CD4-positive, alpha-beta T cell (primary cell): ENCODE measurements at places on chromosomes 16 and 17.
A peak's percentile ranks its signal among the peaks of the same experiment; 100 is the strongest.

GRCh38 chr16:1899641-1900451, 18.4 kb downstream of the HS3ST6 start:
- no peak for DNase-seq

- no peak for DNase-seq
Observed at GRCh38 chr16:85530370-85530739, 82.8 kb upstream of the GSE1 start.

GRCh38 chr16:77896415-77897128, 108.2 kb downstream of the VAT1L start:
- DNase-seq, result no peak

- DNase-seq, result no peak
Observed at GRCh38 chr16:72464597-72465368, 292.8 kb upstream of the PMFBP1 start.

DNA sequence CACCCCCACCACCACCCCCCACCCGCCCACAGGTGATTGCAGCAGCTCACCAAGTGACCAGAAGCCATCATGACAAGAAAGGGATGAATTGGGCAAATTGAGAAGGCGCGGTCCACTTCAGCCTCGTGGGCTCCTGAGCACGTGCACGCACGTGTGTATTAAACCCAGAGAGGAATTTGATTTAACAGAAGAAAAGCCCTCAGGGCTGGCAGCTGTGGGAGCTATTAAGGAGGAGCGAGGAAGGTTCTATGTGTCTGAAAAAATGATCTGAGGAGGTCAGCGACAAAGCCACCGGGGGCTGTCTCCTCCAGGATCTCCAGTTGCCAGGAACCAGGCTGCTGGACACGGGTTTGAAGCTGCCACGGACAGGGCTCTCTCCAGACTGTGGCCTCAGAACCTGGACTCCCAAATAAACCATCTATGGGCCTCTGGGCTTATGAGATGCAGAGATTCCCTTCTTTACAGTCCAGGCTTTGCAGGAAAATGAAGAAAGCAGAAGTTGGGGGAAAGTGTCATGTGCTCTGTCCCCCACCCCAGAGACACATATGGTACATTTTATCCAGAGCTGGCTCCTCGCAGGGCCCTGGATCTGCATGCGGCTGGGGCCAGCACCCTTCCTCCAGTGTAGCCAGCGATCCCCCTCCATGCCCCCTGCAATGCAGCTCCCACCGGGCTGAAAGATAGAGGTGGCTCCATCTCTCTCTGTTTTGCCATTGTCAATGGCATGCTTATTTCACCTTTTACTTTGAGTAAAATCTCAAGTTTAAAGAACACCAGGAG, 219.7 kb upstream of the RPL38 start:
- no peak for DNase-seq

DNA sequence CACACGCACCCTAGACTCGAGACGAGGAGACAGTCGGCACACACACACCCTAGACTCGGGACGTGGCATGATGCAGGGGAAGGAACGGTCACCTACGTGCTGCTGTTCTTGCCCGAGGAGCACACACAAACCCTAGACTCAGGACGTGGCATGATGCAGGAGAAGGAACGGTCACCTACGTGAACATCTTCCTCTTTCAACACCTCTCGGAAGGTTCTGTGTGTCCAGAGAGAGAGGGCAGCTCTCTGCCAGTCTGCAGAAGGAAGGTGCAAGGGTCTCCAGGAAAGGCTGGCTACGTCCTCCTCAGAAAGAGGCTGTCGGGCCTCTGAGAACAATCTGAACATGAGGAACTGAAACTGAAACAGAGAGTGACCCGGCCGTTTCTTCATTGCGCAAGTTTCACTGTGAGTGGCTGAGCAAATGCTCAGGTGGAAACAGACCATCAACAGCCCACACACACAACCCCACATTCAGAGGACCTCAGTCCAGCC, 43.4 kb downstream of the ZNF276 start:
- no peak for DNase-seq

- no peak for DNase-seq
Observed at GRCh38 chr17:76640550-76641380, 2.8 kb downstream of the ST6GALNAC1 start.

DNA sequence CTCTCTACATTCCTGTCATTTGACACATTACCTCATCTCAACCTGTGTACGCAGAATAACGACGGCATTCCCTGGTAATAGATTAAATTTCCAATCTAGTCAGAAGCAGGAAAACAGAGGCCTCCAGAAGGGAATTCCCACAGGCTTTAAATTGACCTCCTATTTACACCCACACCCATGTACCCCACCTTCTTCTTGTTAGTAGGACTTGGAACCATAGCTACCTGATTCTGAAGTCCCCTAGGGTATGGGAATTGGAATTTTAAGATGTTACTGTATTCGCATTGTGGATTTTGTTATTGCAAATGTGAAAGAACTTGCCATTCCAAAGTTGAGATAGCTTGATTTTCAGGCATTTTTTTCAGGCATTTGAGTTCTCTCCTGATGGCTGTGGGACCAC, 377.5 kb upstream of the DYNLRB2 start:
- DNase-seq, result no peak

- DNase-seq, result peak; percentile 37
Observed at GRCh38 chr17:20234276-20234675, 225.1 kb downstream of the SPECC1 start.

- no peak for DNase-seq
Observed at GRCh38 chr16:67246756-67247191, 507 bp downstream of the FHOD1 start.

- no peak for DNase-seq
Observed at GRCh38 chr16:57966986-57967385, 3.9 kb downstream of the CNGB1 start.

- DNase-seq, result no peak
Observed at GRCh38 chr16:6482696-6483468, 849.8 kb upstream of the RBFOX1 start.

DNA sequence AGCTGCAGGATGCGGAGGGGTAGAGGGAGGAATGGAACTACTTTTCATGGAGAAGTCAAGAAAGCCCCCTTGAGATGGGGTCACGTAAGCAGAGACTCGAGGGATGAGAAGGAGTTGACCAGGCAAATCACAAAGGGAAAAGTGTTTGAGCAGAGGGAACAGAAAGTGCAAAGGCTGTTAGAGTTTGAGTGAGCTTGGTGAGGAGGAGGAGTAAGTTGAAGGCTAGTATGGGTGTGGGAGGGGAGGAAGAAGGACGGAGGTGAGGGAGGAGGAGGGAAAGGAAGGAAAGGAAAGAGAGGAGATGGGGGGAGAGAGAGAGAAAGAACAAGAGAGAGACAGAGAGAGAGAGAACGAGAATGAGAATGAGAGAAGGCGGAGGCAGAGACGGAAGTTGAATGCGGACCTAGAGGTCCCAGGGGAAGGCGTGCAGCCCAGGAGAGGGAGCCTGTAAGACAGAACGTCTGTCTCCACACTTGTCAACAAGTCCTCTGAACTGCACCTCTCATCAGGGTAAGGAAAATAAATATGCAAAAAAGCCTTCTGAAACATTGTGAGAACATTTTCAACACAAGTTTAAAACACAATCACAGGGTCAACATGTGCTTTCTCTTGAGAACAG, 279.8 kb upstream of the EEF2KMT start:
- DNase-seq, result no peak

- DNase-seq, result no peak
Observed at GRCh38 chr17:77358801-77359200, 218.0 kb downstream of the SEC14L1 start.

DNA sequence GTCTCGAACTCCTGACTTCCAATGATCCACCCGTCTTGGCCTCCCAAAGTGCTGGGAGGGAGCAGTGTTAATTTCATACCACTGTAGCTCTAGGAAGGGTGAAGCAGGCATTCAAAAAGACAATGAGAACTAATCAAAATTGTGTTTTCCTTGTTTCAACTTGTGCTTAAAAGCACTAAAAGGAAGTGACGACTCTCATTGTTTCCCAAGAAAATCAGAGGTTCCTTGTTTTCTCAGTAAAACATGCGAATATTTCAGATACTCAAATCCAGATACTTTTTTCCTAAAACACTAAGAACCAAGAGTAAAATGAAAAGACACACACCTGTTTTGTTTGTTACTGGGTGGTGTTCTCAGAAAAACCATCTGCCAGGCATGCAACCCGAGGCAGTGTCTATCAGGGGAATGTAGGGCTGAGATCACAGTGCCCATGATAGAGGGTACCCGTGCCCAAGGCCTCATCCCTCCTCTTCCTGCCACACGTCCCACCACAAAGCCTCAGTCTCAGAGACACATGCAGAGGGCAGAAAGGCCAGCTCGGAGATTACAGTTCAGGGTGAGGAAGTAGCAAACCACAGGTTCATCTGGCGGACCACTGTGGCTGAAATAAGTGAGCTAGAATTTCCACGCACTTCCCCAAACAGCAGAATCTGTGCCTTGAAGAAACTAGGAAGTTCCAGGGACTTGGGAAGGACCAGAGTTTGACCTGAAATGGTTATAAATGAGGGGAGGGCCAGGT, 33.7 kb downstream of the GINS3 start:
- DNase-seq, result no peak

- no peak for DNase-seq
Observed at GRCh38 chr17:13531721-13532120, 70.0 kb downstream of the HS3ST3A1 start.

GRCh38 chr17:9174779-9175574, 153.7 kb downstream of the NTN1 start:
- no peak for DNase-seq

GRCh38 chr17:54172096-54172984, 349.6 kb downstream of the KIF2B start:
- no peak for DNase-seq

- DNase-seq, result no peak
Observed at GRCh38 chr16:66656547-66656946, 40.0 kb downstream of the CMTM4 start.

DNA sequence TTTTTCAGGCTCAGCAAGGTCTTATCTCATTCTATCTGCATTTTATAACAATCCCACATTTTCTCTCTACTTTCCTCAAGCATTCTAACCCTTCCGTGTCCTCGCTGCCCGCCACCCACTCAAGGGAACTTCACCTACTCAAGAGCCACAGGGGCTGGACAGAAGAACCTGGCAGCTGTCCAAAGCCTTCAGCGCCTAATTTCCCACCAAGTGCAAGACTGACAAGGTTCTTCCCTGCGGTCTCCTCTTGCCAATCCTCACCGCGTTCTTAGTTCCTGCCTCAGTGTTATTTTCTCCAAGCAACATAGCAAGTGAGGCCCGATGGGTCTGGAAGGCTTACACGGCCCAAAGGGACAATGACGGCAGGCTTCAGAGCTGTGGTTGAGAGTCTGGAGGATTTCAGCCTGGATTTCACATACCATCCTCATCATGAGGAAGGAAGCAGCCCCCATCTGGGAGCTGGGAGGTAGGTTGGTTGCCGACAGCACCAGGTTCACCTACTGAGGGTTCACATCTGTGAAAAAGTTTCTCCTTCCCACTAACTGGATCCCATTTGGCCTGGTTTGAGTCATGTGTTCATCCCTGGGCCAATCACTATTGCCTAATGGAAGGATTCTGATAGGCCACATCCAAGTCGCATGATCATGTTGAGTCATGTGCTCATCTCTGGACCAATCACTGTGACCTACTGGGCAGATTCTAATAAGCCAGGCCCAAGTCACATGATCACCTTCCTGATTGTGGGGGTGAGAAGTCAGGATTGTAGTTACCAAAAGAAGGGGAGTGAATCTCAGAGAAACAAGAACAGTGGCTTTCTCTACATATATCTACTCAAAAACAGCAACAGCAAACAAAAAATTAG, 108.2 kb downstream of the N4BP1 start:
- no peak for DNase-seq

- DNase-seq, result no peak
Observed at GRCh38 chr16:46428108-46429061, 192.8 kb downstream of the SHCBP1 start.

- DNase-seq, result no peak
Observed at GRCh38 chr17:72976971-72977770, 115.3 kb downstream of the SLC39A11 start.

- DNase-seq, result no peak
Observed at GRCh38 chr16:17780181-17780580, 309.4 kb upstream of the XYLT1 start.

- no peak for DNase-seq
Observed at GRCh38 chr16:24815021-24815420, 30.7 kb upstream of the SLC5A11 start.

GRCh38 chr17:75271955-75272847, 1.2 kb upstream of the MIF4GD start:
- no peak for DNase-seq

GRCh38 chr17:4438162-4438944, 4.6 kb downstream of the SPNS3 start:
- DNase-seq, result no peak

DNA sequence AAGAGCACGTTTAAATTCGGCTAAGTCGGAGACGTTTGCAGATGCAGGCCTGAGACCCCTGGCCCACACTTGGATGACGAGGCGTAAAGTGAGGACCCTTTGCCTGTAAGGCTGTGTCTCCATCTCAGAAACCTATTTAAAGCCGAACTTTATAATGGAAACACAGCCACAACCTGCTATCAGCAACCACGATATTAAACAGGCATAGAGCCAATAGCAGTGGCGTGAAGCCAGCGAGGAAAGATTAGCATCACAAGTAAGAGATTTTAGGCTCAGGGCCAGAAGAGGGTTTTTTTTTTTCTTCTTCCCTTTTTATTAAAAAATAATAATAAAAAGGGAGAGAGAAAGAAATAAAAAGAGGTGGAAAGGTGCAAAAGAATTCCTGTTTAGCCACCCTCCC, 111.3 kb upstream of the NOL11 start:
- no peak for DNase-seq

DNA sequence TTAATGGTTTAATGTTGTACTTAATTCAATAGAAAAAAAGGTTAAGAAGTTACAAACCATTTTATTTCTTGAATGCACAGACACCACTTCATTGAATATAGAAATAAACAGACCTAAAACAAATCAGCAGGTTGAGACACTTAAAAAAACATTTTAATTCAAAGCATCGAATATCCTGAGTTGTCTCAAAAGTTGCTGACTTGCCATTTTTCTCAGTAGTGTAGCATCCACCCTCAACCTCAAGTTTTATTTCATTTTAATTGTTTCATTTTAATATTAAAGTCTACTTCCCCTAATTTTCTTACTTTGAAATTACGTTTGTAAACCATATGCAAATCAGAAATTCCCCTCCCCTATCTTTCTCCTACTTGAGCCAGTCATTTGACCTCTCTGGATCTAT, 5.8 kb upstream of the MED13 start:
- DNase-seq, result no peak

- no peak for DNase-seq
Observed at GRCh38 chr17:43814714-43815113, 18.2 kb downstream of the MPP3 start.

DNA sequence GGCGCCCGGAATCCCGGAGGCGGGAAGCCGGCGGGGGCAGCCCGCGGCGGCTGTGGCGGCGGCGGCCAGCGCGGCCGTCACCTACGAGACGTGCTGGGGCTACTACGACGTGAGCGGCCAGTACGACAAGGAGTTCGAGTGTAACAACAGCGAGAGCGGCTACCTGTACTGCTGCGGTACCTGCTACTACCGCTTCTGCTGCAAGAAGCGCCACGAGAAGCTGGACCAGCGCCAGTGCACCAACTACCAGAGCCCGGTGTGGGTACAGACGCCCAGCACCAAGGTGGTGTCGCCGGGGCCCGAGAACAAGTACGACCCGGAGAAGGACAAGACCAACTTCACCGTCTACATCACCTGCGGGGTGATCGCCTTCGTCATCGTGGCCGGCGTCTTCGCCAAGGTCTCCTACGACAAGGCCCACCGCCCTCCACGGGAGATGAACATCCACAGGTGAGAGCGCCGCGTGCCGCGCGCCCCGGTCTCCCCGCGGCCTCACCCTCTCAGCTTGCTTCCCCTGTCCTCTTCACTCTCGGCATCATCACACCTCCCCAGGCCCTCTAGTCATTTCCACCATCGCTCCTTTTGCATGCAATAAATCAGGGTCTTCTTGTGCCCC, 706 bp downstream of the SHISA6 start:
- no peak for DNase-seq

GRCh38 chr16:17412221-17412620, 58.5 kb downstream of the XYLT1 start:
- DNase-seq, result no peak
